ENCODE measurements at places on chromosomes 5 and 9.

DNA sequence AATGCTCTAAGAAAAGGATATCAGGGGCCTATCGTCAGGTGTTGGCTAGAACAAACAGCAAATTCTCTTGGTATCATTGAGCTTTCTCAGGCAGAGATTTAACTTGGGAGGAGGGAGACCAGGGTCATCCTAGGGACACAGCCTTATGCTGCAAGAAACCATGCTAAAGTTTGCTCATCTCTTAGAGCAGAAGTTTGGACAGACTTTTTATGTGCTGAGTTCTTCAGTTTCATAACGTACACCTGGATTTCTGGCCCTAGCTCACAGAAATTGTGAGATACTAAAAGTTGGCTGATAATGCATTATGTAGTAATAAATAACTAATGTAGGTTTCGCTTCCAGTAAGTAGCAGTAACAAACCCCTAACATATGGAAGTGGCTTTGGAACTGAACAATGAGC is 1359.8 kb upstream of the CDH9 start:
- DNase-seq = no peak

- no peak for DNase-seq
These were observed 33.4 kb upstream of the NCS1 start for GRCh38 chr9:130138791-130139190.

GRCh38 chr5:171914726-171915338 is 91.6 kb downstream of the FBXW11 start:
- DNase-seq = no peak

DNA sequence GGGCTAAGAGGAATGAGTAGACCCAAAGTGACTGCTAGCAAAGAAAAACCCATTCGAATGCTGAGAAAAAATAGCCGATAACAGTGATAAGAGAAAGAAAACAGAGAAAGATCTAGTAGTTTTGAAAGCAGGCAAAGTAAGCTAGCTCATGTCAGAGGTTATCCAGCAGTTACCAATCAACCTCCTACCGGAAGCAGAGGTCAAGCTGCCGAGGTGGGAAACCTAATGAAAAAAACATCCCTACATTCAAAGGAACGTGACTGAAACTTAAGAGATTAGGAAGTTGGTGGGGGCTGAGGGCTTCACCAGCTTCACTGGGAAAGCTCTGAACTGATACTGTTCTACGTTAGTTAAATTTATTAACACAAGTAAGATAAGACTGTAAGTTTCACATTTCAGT is 32.6 kb downstream of the SSBP2 start:
- no peak for DNase-seq

DNA sequence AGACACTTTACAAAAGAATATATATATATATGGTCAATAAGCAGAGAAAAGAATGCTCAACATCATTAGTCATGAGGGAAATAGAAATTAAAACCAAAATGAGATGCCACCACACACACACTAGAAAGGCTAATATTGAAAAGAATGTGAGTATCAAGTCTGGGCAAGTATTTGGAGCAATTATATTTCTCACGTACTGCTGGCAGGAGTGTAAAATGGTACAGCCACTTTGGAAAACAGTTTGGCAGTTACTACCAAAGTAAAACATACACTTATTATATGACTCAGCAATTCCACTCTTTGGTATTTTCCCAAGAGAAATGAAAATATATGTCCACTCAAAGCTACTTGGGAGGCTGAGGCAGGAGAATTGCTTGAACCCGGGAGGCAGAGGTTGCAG is 29.8 kb downstream of the NEUROG1 start:
- DNase-seq = no peak

GRCh38 chr9:137697832-137698231 is 79.0 kb downstream of the EHMT1 start:
- no peak for DNase-seq

Data from T-helper 17 cell (primary cell).